Left hindlimb (tissue), 1 donor: ENCODE measurements at places on chromosomes 2 and 18.

DNA sequence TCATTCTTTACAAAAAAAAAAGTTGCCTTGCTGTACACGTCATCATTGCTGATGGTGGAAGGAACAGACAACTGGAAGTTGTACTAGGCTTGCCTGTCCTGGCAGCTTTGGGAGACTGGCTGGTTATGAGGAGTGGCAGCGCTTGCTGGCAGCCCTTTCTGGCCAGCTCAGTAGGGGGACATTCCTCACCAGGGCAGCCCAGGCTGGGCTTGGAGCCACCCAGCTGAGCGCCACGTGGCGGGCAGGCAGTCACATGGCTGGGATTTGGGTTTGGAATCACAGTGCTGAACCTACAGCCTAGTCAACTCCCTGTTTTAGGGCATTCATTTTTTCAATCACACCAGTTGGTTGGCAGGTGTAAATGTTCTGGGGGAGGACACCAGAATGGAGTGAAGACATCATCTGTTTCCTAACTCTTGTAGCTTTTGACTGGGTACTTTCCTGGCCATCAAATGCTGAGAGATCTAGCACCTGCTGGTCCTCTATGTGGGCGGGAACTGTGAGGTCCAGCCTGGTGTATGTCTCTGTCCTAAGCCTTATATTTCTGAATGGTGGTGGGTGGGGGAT lies 139.3 kb downstream of the SETBP1 start:
- no peak for DNase-seq

DNA sequence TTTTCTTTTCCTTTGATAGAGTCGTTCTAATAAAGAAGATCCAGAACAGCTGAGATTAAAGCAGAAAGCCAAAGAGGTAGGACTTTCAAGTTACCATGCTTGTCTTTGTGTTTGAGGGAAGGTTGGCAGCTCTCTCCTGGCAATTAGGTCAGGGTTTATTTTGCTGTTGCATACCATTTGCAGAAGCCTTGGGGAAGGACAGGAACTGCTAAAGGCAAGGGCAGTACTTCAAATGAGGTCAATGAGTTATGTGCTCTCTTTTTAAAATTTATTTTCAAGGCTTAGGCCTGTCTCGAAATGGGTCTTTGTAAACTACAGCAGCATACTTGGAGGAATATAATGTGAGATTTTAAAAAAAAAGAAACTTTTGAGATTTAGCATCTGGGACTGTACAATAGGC lies 108.9 kb downstream of the TAF4B start:
- DNase-seq, result no peak

- DNase-seq, result no peak
Measured at GRCh38 chr18:45526114-45526841, 89.0 kb upstream of the SLC14A2 start.

GRCh38 chr2:235575904-235576303 lies 82.1 kb downstream of the AGAP1 start:
- no peak for DNase-seq

GRCh38 chr2:68352651-68353391 lies 12.3 kb upstream of the PLEK start:
- DNase-seq, result no peak

GRCh38 chr2:18046558-18047212 lies 168.2 kb downstream of the KCNS3 start:
- no peak for DNase-seq

GRCh38 chr2:3535794-3536681 lies 16.7 kb upstream of the ADI1 start:
- DNase-seq, result peak; percentile 81

GRCh38 chr2:190526105-190526750 lies 8.3 kb downstream of the NEMP2 start:
- DNase-seq, result no peak

DNA sequence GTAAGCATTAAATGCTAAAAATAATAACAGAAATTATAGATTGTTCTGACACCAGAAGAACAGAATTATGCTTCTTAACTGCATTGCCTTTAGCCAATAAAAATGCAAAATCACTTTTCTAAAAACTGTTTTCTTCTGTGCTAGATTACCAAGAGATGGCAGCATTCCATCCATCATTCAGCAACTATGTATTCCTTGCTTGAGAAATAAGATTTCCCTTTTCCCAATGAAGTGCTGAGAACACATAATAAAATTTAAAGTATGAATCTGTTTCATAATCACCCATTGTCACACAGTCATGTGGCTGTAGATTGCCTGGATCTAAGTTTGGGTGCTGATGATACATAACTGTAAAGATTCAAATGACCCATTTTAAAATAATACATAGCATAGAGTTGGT lies 504.2 kb downstream of the TDRD15 start:
- no peak for DNase-seq

GRCh38 chr2:15378148-15378908 lies 182.8 kb downstream of the NBAS start:
- no peak for DNase-seq

GRCh38 chr2:217283460-217283859 lies 423.6 kb upstream of the TNP1 start:
- peak; percentile 49 for DNase-seq

DNA sequence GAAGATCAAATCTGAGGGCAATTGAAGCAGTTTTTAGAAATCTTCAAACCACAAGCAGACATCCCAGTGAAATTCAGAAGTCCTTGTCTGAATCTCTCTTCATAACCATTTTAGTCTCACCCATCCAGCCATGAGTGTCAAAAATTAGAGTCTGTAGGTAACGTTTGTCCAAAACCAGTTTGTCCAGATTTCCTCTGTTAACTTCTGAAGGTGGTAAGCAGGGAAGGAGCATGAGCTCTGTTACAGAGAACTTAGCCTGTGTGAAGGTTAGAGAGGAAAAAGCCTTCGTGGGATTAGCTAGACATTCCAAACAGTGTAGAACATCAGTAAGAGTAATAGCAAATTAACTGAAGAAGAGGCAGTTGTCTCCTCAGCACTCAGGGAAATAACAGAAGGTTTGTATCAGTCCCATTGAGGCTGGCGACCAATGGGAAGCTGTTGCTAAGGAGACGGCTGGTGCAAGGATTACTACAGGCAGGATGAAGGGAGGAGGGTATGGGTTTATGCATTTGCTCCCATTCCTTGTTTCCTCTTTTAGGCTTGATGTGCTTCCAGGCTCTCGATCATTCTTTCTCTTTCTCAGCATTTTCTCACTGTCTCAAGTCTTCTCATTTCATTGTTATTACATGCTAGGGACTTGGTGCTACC lies 8.7 kb upstream of the GPR155 start:
- DNase-seq, result no peak

- peak; percentile 54 for DNase-seq
Measured at GRCh38 chr2:165720511-165720910, 73.5 kb downstream of the GALNT3 start.

- no peak for DNase-seq
Measured at GRCh38 chr2:241103176-241103595, 1.1 kb upstream of the MTERF4 start.

GRCh38 chr2:45647986-45648520 lies 3.4 kb upstream of the PRKCE start:
- no peak for DNase-seq

GRCh38 chr2:200193791-200194190 lies 112.7 kb upstream of the SPATS2L start:
- no peak for DNase-seq

- DNase-seq, result no peak
Measured at GRCh38 chr2:27752551-27753237, 18.8 kb upstream of the MRPL33 start.

DNA sequence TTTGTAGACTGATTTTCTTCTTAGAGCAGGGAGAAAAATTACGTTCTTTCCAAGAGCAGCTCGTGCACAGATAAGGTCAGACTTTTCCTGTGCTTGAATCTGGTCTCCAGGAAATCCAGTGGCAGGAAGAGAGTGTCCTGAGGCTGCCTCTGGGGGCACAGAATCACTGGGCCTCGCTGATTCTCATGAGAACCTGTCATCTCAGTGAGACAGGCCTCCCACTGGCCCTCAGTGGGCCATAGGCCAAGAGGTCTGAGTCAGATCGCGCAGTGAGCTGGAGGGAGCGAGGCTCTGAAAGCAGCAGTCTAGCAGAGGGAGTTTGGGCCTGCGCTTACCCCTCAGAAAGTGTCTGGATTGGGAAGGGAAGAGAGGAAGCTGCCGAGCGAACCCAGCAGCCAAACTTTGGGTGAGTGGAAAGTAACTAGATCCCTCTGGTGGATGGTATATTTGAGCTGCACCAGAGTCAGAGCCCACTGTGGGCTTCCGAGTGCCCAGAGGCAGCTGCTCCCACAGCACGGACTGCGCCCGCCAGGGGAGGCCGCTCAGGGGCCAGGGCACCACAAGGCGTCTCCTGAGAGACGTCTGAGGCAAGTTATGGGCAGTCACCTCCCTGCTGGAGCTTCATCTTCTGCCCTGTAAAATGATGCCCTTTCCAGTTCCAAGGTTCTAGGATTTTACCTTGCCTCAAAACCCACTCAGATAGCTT lies 8.2 kb downstream of the GDF7 start:
- no peak for DNase-seq

- DNase-seq, result no peak
Measured at GRCh38 chr18:27983780-27984179, 193.2 kb downstream of the CDH2 start.

DNA sequence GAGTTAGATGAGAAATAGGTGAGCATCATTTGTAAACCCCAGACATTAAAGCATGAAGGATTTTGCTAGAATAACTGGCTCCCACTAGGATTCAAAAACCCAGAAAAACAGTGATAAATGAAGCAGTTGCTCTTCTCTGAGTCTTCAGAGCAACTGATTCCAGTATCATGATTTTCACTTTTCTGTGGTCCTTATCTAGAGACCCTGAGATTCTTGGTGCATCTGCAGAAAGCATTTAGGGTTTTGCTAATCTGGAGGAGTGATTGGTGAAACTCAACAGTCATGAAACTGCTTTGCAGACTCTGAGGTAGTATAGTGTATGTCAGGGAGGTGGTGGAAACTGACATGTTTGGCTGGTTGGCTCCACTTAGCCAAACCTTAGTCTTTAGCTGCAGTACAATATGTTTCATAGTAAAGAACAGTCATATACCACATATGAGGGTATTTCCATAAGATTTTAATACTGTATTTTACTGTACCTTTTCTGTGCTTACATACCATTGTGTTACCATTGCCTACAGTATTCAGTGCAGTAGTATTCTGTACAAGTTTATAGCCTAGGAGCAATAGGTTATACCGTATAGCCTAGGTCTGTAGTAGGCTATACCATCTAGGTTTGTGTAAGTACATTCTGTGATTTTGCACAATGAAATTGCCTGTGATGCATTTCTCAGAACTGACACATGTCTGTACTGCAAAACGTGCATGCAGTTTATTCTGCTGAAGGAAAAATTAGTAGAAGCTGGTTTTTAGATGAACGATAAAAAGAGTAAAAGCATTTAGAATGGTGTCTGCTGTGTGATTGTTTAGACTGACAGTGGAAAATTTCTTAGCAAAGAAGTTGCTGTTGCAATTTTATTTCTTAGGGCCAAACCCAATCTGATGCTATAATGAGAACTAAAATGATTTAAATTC lies 23.8 kb downstream of the EML4 start:
- no peak for DNase-seq

DNA sequence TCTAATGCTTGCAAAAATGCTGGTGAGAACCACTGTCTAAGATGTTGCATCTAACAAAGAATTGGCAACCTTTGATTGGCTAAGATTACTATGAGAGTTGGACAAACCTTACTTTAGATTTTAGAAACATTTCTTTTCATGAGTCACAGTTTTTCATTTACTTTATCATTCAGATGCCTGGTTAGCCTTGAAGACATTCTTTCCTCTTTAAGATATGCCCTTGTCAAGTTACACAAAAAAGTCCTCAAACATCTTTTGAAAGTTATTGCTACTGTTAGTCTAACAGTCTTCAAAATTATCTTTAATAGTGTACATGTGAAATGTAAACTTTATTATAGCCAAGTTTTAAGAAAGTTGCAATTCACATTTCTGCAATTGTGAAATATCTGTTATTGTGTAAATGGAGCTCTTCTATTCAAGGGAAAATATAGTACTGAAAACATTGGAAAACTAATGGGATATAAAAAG lies 276.3 kb downstream of the RND3 start:
- DNase-seq, result no peak

DNA sequence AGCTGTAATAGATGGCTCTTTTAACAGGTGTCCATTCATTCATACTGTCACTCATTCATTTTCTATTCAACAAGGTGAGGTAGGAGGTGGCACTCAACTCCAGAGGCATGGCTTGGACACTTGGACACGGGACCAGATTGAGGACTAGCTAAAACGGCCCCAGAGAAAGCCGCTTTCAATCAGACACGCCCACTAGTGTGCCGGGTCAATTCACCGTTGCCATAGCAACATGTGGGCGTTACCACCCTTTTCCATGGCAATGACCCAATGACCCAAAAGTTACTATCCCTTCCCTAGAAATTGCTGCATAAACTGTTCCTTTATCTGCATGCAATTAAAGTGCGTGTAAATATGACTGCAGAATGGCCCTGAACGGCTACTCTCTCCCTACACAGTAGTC lies 49.2 kb upstream of the LGALSL start:
- peak; percentile 62 for DNase-seq

- no peak for DNase-seq
Measured at GRCh38 chr2:66649006-66649405, 214.1 kb downstream of the MEIS1 start.

DNA sequence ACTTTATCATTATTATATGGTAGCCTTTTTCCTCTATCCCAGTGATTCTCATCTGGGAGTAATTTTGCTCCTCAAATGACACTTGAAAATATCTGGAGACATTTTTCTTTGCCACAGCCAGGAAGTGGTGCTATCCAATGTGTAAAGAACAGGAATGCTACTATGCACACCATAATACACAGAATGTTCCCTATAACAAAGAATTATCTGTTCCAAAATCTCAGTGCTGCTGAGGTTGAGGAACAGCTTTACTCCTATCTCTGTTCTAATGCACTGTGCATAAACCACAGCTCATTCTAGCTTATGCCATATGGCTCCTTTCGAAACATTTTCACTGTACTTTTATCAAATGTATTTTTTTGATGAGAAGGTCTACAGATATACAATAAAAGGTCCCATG lies 1231.2 kb upstream of the CELF4 start:
- DNase-seq, result no peak

- peak; percentile 40 for DNase-seq
Measured at GRCh38 chr2:197786010-197786877, 1.1 kb upstream of the BOLL start.

GRCh38 chr18:45166836-45167551 lies 448.3 kb upstream of the SLC14A2 start:
- peak; percentile 40 for DNase-seq

DNA sequence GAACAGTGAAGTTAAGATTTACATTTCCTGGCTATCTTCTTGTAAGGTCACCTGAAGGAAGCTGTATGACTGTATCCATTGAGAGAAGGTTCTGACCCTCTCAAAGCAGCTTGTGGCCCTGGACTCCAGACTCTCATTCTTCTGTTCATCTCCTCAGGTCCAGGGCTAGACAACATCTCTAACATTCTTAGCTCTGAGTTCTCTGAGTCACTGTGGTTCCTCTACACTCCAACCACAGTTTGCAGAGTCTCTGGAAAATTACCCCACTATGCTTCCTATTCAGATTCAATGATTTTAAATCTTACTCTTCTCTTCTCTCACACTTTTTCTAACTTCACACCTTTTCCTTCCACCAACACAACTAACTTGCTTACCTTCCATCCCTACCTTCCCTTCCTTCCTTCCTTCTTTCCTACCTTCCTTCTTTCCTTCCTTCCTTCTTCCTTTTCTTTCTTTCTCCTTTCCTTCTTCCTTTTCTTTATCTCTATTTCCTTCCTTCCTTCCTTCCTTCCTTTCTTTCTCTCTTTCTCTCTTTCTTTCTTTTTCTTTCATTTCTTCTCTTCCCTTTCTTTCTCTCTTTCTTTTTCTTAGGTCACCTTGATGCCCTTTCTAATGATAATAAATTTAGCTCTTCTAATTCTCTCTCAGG lies 824.3 kb upstream of the ZEB2 start:
- DNase-seq, result no peak

GRCh38 chr2:240457223-240458043 lies 22.0 kb downstream of the GPC1 start:
- peak; percentile 29 for DNase-seq
